ENCODE measurements at places on chromosomes 13 and 19. TPM values are rescaled to one million over a fixed set of nuclear protein-coding genes. Genes with fewer than 3 reads are reported as not detected.

NCR1 gene
- not detected for total RNA-seq

MTUS2 gene
- total RNA-seq: 0.20 TPM

CALR3 gene
- not detected for total RNA-seq

CDX2 gene
- total RNA-seq: not detected

N4BP2L1 gene
- total RNA-seq: 10.0 TPM

KCNN4 gene
- total RNA-seq: not detected

SLC1A6 gene
- not detected for total RNA-seq

SIGLECL1 gene
- not detected for total RNA-seq

KIRREL2 gene
- total RNA-seq: not detected

PRODH2 gene
- not detected for total RNA-seq

TMPRSS9 gene
- total RNA-seq: not detected
